ENCODE measurements at places on chromosomes 5 and 9.

GRCh38 chr9:137771580-137771979 is 106.0 kb upstream of the CACNA1B start:
- DNase-seq: no peak

DNA sequence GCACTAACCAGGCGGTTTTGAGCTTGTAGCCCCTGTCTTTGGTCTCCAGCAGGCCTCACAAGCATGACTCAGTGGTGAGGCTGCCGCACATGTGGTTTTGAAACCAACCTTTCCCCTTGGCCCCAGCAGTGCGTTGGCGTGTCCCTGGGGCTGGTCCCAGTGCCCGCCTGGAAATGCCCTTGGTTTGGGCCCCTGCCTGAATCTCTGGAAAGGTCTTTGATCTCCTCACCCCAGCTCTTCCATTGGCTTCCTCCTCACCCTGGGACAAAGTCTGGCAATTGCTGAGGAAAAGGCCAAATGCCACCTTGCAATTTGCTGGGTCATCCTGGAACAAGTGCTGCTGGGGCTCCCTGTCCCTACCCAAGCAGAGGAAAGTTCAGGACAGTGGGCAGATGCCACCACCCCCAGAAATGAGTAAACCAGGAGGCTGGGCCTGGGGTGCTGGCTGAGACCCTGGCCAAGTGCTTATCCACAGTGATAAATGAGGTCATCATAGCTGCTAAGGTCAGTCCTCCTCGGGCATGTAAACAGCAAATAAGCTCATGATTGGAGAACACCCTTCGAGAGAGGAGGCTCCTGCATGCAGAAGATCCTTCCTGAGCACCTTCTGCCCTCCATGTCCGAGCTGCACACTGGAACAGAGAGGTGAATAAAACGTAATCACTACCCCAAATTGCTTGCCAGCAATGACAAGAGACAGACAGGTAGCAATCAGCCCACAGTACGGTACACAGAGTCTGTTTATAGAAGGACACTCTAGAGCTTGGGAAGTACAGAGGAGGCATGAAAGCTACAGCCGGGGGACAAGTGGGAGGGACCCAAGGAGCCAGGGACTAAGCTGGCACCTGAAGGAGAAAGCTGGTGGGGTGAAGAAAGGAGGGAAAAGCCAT is 98.9 kb upstream of the CPEB4 start:
- DNase-seq: no peak

DNA sequence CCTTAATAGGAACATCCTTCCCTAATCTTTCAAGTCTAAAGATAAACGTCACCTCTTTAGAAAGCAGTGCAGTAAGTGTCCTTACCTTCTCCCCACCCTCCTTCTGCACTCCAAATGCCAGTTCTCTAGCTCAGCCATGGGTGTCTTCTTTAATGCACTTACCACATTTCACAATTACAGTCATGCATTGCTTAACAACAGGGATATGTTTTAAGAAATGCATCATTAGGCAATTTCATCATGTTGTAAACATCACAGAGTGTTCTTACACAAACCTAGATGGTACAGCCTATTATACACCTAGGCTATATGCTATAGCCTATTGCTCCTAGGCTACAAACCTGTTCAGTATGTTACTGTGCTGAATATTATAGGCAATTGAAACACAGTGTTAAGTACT is 91.2 kb downstream of the RFX3 start:
- DNase-seq: no peak

DNA sequence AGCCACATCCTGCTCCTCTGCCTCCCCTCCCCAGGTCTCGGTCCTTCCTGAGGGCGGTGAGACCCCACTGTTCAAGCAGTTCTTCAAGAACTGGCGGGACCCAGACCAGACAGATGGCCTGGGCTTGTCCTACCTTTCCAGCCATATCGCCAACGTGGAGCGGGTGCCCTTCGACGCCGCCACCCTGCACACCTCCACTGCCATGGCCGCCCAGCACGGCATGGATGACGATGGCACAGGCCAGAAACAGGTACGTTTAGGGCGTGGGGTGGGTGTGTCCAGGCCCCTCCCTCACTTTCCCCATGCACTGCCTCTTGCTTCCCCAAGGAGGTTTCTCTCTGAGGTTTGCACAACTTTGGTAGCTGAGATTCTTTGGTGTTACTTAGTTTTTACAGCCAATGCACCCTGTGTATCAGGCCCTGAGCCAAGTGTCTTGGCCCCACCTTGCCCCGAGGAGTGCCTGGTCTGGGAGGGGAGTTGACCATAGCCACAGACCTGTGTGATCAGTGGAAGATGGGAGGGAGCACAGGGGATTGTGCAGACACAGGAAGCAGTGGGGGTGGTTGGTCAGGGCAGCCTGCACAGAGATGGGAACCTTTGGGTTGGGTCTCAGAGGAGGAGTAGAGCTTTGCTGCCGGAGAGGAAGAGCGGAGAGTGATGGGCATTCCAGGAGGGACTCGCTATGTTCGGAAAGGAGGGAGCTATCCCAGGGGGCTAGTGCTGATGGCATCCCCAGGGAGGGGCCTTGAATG is 50.8 kb downstream of the GSN start:
- no peak for DNase-seq

DNA sequence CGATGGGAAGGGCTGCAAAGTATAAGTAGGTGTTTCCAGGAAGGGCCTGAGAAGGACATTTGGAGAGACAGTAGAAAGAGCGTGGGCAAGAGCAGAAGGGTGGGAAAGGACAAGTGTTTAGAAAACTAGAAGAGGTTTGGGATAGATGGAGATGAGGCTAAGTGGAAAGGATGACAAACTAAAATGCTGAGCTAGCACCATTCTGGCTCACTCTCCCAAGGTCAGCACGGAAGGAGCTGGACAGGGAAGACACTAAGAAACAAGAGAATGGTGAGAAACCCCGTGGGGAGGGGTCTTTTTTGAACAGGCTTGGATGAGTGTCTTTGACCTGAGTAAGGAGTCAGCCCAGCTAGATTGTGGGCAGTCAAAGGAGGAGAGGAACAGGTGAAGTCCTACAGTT is 286.0 kb downstream of the CDK5RAP2 start:
- DNase-seq: no peak

- no peak for DNase-seq
These were observed 143.0 kb downstream of the ADAMTS6 start for GRCh38 chr5:65338606-65339151.

DNA sequence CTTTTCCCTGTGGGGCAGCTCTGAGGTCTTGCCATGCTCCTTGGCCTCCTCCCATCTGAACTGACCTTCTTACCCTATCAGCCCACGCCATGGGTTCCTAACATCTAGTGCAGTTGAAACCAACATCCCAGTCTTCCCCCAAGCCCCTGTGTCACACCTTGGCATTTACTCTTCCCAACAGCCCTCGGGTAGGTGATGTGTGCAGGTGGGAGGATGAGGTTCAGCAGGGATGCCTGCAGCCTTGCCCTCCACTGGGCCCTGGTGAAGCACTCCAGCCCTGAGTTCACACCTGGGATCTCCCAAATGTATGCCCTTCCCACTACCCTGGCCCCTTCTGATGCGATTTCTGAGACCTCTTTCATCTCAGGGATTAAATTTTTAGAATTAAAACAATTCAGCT is 15.5 kb downstream of the IRX2 start:
- DNase-seq: no peak

GRCh38 chr5:38032149-38032548 is 192.3 kb upstream of the GDNF start:
- no peak for DNase-seq

GRCh38 chr9:70607329-70607728 is 192.9 kb upstream of the KLF9 start:
- DNase-seq: no peak

GRCh38 chr5:140480310-140481014 is 67.0 kb upstream of the EIF4EBP3 start:
- no peak for DNase-seq

DNA sequence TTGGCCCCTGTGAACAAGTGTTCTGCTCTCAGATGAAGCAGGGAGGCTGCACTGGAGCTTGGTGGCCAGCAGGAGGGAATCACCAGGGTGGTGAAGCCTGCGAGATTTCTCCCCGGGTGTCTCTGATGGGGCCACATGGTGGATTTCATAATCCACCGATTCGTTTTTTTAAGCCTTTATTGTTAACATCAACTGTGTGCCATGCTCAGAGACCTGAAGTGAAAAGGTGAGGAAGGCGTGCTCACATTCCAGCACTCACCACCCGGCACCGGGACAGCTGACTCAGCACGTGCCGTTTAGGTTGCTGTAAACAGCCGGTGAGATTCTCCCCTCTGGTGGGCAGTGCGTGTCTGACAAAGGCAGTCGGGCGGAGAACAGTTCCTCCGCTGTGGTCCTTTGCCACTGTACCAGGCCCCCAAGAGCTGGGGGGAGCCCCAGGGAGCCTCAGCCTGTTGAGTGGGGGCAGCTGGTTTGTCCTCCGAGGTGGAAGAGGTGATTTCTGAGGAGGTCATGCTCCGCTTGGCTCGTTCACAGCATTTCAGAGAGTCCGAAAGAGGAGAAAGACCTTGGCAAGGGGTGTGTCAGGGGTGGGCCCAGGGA is 12.7 kb upstream of the AHRR start:
- no peak for DNase-seq

DNA sequence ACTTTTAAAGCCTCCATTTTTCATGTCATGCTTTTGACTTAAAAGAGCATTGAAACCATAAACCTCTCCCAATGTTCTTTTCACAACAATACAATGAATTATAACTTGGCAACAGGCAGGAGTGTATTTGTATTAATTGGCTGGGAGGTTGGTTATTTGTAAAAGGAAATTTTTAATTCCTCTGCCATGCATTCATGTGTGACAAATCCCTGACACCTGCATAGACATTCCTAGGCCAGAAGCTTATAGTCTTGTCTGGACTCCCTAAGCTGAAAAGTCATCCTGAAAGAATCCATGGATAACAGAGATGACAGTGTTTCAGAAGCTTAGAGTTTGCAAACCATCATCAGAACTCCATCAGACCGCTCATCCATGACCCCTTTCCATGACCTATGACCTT is 76.3 kb upstream of the PTGER4 start:
- DNase-seq: no peak

GRCh38 chr9:116767219-116767618 is 80.1 kb downstream of the TRIM32 start:
- no peak for DNase-seq

DNA sequence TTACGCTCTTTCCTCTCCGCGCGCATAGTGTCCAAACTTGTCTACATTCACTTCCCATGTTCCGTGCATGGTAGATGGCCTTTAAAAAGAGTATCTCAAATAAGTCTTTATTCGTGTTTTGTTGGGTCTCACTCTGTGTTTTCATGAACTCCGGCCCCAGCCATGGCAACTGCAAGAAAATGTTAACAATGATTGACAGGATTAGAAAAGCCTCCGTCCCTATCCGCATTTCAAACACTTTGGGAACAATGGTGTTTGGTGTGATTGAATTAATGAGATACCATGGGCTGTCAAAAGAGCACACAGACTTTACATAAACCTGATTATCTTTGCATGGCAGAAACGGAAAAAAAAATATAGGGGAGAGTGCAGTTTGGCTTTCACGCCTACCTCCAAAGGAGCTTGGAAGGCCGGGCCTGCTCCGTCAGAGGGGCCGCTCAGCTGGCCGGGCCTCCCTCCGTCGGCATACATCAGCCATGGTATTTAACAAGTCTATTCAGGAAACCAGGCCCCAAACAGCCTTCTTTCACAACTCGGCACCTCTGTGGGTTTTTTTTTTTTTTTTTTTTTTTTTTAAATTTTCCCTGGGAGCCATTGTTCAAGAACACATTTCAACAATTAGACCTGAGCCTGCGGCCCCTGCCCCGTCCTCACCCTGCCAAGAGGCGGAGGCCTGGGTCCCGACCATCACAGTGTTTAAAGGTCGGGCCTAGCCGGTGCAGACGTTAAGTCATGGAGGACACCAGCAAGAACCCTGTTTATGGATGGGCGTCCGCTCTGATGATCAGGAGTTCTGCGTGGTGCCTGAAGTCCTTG is 323.8 kb upstream of the IRX4 start:
- no peak for DNase-seq

- DNase-seq: no peak
These were observed 41.5 kb upstream of the PPP3R2 start for GRCh38 chr9:101636247-101636646.

DNA sequence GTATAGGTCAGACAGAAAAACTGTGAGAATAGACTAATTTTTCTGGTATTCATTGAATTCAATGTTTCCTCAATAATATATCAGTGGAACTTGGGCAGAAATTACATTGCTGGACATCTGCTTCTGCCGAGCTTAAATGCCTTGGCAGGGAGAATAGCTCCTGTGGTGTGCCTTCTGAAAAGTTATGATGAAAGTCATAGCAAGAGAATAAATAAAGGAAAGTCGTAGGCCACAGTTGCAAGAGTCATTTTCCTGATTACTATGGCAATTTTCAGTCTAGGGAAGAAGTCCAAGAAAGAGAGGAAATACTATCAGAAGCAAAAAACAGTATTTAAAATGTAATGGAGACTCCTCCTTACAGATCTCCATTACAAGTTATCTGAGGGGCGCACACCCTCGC is 1596.1 kb upstream of the WWC1 start:
- no peak for DNase-seq

DNA sequence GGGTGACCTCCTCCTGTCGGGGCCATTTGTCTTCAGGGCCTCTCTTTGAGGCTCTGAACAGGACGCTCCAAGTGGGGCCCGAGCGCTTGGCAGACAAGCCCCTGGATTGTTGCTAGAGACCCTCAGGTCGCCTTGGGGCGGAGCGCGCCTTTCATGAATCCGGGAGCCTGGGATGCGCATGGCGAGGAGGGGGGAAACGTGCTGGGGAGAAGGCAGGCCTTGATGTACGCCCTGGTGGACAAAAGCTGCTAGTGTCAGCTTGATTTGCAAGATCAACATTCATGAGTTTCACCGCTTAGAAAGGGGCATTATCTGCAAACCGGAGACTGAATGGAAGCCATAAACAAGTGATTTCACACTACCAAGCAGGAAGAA is 226.3 kb downstream of the SMARCA2 start:
- no peak for DNase-seq

DNA sequence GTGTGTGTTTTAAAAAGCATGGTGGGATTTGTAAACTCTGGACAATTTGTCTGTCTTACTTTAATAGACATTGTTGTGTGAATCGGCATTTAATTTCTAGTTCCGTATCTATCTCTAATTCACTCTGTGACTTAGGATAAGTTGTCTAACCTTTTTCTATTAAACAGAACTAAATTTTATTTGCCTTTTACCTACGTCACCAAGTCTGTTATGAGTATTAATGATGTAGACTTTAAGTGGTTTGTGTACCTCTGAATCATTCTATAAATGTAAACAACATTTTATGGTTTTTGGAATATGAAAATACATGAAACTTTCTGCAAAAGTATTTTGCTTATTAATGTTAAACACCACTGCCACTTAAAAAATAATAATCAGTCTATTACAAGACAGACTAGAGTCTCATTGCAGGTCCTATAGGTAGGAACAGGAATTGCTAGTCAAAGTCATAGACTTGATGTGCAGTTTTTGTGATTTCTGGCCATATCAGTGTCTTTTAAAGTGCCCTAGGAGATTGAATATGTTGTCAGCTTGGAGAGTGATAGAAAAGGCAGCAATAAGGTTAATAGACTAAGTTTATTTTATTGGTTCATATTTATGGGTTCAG is 5.6 kb downstream of the RBM27 start:
- no peak for DNase-seq

DNA sequence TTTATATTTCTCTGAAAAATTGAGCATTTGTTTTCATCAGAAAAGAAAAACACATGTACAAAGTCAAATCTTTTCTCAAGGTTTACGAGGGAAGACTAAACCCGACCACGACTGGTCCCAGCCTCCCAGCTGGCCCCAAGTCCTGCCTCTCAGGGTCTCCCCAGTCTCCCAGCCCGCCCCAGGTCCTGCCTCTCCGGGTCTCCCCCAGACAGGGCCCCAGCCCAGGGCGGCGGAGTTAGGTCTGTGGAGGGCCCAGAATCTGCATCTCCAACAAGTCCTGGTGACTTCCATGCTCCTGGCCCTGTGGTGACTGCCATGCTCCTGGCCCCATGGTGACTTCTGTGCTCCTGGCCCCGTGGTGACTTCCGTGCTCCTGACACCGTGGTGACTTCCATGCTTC is 359.9 kb downstream of the IRX2 start:
- DNase-seq: no peak
